AG09309 (cell line): ENCODE measurements at places on chromosomes 4 and X.

DNA sequence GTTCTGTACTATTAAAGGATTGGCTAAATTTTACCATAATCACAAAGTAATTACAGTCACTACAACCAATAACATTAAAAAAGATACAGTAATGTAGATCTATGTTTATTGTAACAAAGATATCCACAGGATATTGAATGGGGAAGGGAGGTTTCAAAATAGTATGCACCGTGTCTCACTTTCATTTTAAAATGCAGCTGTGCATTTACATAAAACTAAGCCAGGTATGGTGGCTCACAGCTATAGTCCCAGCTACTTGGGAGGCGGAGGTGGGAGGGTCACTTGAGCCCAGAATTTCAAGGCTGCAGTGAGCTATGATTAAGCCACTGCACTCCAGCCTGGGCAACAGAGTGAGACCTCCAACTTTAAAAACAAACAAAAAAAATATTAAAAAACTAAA lies 8.5 kb downstream of the SRP72 start:
- DNase-seq = no peak

DNA sequence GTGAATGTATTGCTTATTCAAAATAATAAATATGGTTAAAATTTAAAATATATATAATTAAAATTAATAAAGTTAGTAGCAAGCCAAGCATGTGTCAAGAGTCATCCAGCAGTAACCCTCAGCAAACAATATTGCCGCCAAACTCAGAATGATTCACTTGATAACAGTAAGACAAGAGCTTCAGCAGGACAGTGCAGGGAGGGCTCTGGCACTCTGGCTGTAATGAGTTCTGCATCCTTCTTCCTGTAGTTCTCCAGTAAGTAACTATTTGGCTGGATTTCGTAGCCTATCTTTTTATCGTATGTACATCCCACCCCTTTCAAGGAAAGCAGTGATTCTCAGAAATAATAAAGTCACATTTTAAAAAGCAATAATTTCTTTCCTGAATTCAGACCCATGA lies 17.6 kb downstream of the OTUD6A start:
- no peak for DNase-seq

GRCh38 chr4:52202251-52202779 lies 151.2 kb downstream of the SPATA18 start:
- DNase-seq = no peak

DNA sequence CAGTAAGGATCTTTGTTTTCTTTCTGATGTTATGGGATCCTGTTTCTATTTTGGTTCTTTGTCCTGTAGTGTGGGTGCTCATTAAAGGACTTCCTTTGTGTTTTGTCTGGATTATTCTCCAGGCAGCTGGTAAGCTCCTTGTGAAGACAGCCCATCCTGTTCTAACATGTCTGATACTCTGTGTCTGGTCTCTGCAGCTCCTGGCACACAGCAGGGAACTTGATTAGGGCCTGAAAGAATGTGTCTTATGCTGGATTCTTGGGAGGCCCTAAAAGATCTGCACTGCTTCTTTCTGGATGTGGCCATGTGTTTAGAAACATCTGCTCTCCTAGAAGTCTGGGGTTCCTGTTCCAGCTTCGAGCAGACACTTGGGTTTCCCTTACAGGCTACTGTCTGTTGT lies 38.1 kb upstream of the ATXN3L start:
- DNase-seq = no peak

DNA sequence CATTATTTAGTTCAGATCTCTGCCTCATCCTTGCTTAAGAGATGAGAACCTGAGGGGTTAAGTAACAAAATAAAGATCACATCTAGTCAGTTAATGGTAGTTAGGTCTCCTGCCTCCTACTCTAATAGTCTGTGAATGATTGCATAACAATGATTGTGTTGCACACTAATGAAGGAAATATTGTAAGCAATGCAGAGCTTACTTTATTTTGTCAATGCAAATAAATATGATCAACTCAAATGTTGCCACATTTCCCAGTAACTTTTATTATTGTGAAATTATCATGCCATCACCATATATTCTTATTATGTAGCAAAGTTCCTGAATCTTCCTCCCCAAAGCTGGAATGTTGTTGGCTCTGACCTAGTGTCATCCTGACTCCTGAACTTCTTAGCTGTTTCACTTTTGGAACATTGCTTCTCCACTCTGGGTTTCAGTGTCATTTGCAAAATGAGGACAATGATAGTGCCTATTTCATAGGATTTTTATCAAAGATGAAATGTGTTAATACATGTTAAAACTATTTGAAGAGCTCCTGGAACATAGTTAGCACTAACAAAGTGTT lies 17.0 kb upstream of the GABRA4 start:
- DNase-seq = no peak

- no peak for DNase-seq
Measured at GRCh38 chr4:20809812-20810211, 109.6 kb downstream of the PACRGL start.

GRCh38 chr4:37388681-37389365 lies 144.3 kb downstream of the NWD2 start:
- no peak for DNase-seq

- DNase-seq = no peak
Measured at GRCh38 chr4:14726877-14727361, 275.4 kb upstream of the CPEB2 start.

GRCh38 chrX:38260231-38260630 lies 39.6 kb upstream of the SRPX start:
- DNase-seq = no peak

DNA sequence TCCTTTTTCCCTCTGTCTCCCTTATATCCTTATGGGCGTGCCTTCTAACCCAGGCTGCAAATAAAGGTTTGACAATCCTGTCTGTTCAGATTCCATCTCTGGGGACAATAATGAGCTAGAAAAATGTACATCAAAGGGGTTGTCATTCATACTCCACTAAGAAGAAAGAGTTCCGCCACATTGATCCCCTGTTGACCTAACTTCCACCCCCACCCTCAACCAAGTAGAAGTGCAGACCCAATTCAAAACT lies 541 bp upstream of the GABRA3 start:
- DNase-seq = no peak

- no peak for DNase-seq
Measured at GRCh38 chrX:134174273-134174660, 62.7 kb upstream of the CCDC160 start.

DNA sequence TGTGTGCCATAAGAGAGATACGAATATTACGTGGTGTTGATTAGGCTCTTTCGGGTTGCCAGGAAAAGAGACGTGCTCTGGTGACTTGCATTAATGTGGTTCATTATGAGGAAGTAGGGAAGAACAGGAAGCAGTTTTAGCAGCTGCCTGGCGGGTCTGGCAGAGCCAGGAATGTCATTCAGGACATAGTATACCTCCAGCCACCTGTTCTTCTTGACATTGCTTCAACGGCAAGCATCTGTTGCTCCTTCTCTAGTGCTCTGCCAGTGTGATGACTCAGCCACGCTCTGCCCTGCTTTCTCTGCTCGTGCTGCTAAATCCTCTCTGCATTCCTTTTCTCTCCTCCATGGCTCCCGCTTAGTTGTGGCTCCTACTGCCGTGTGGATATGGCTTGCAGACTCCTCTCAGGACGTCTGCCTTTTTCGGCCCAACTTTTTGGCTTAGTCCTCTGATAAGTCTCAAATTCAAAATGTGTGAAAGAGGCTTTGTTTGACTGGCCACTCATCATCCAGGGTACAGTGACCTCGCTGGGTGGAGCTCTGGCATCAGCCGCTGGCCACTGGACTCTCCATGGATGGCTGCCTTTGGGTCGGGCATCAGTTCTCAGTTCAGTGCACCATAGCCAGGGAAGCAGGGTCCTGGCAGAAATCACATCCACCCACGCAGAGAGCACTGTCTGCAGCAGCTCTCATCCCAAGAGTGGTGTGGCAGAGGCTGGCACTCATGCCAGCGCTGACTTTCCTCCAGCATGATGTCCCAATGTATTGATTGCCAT lies 89.3 kb upstream of the KLF3 start:
- DNase-seq = no peak

DNA sequence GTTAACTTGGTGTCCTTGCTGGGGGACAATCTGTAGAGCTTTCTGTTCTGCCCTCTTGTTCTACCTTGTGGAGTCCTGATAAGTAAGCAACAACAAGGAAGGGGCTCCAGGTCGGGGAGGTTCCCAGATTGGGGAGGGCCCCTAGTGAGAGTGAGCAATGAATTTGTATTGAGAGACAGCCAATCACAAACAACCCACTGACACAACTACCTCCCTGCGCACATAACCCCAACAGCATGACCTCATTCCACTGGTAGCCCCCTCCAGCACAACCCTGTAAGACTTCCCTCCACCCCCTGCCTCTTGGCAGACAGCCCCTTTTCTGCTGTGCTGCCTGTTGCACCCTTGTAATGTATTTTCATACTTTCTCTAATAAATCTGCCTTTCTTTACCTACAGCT lies 19.7 kb upstream of the PNPLA4 start:
- no peak for DNase-seq

- DNase-seq = no peak
Measured at GRCh38 chrX:2756548-2756947, 4.7 kb downstream of the XG start.

DNA sequence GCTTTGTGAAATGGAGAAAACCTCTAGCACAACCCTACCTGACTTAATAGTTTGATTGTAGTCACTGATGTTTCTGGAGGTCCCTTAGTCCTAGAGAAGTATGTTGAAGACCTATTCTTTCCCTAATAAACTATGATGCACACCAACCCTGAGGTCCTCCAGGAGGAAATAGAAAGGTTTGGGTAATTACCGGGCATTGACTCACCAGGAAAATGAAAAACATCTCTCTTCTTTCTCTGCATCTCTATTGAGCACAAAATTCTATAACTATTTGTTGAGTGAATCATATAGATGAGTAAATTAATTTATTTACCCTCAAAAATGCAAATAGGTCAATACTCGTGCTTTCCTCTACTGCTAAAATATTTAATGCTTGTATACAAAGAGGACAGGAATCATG lies 582.4 kb upstream of the FAM241A start:
- no peak for DNase-seq

- DNase-seq = no peak
Measured at GRCh38 chrX:44765556-44765955, 78.3 kb upstream of the DUSP21 start.

GRCh38 chrX:16061296-16061695 lies 62.1 kb upstream of the GRPR start:
- no peak for DNase-seq

GRCh38 chr4:54660591-54660990 lies 2.8 kb downstream of the KIT start:
- peak; percentile 37 for DNase-seq

DNA sequence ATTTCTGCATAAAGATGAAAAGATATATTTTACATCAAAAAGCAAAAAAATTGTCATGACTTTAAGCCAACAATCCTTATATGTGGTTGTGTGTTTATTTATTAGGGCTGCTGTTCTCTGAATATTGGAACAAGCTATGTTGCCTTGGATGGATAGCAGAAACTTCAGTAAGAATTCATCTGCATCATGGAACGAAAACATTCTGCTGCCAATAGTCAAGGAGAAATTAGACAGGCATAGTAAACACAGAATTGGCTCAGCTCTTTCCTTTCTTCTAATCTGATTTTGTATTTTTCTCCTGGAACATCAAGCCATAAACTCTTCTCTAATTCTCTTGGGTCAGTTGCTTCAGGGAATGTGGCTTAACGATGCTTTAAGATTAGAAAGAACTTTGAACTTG lies 1257.0 kb downstream of the NLGN4X start:
- no peak for DNase-seq

- no peak for DNase-seq
Measured at GRCh38 chrX:43525901-43526610, 130.0 kb upstream of the MAOA start.

- no peak for DNase-seq
Measured at GRCh38 chr4:182918044-182918607, 940 bp upstream of the DCTD start.

DNA sequence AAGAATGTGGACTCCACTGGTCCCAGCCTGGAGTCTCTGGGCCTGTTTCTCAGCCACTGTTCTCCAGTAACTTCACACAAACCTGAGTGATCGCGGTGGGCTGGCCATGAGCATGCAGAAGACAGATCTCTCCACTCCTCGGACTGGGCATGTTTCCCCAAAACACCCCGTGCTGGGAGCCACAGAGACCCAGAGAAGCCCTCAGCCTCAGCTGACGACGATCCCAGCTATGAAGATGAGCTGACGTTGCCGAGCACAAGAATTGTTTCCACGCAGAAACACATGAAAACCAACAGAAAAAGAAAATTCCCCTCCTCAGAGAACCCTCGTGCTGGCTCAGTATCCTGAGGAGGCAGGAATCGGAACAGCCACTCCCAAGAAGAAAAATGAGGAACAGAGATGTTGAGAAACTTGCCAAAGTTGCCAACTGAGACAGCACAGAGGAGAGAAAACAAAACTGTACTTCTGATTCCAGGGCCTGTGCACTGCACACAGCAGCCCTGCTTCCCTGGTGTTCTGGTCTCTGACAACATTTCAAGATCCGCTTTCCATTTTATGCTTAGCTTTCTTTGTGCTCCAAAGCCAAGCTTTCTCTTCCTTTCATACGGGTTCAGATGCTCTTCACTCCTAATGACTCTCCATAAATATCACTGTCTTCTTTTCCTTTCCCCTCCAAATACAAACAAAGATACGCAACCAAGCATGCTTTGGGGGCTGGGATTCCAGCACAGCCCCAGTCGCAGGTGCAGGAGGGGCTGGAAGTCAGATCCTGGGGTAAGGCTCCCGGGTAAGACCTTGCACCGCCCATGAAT lies 81.4 kb downstream of the IRF2 start:
- DNase-seq = no peak

DNA sequence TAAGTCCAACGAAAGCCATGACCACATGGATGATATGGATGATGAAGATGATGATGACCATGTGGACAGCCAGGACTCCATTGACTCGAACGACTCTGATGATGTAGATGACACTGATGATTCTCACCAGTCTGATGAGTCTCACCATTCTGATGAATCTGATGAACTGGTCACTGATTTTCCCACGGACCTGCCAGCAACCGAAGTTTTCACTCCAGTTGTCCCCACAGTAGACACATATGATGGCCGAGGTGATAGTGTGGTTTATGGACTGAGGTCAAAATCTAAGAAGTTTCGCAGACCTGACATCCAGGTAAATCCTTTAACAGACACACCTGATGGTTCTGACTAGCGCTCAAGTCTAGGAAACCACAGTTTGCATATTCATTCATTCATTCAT lies 6.0 kb downstream of the SPP1 start:
- no peak for DNase-seq

GRCh38 chr4:182465979-182466378 lies 222.8 kb downstream of the TENM3 start:
- DNase-seq = no peak

DNA sequence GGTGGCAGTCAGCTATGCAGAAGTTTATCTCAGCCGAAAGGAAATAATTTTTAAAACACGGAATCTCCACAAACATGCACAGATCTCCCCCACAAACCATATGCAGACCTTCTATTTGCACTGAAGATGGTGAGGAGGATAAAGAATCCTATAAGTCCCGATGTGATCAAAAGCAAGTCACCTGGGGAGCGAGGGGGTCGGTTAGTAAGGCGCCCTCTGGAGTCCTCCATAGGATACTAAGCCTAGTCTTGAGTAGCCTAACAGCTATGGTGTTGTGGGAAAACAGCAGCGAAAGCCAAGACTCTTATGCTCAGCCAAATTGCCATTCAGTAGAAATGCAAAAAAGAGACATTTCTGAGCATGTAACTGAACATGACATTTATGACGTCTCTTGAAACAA lies 210.9 kb downstream of the FRMPD4 start:
- no peak for DNase-seq
